NCI-H1092 treated with DMSO at 0.1 percent for 48 hours (cell line): ENCODE measurements at places on chromosomes 1 and 21.
A peak's percentile ranks its signal among the peaks of the same experiment; 100 is the strongest.

DNA sequence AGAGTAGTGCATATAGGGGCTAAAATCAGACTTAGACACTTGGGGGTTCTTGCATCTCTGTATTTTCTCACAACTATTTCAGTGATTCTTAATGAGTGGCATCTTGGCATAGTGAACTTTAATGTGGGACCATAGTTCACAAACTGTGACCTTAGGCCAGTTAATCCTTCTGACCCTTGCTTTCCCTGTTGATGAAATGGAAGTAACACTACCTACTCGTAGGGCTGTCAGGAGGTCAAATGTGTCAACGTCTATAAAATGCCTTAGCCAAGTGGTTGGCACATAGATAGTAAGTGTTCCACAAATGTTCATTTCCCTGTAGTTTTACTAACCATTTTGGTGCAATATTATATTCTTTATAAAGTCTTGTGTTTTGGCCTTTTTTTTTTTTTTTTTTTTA, 49.4 kb downstream of the DYRK1A start:
- DNase-seq, result no peak

DNA sequence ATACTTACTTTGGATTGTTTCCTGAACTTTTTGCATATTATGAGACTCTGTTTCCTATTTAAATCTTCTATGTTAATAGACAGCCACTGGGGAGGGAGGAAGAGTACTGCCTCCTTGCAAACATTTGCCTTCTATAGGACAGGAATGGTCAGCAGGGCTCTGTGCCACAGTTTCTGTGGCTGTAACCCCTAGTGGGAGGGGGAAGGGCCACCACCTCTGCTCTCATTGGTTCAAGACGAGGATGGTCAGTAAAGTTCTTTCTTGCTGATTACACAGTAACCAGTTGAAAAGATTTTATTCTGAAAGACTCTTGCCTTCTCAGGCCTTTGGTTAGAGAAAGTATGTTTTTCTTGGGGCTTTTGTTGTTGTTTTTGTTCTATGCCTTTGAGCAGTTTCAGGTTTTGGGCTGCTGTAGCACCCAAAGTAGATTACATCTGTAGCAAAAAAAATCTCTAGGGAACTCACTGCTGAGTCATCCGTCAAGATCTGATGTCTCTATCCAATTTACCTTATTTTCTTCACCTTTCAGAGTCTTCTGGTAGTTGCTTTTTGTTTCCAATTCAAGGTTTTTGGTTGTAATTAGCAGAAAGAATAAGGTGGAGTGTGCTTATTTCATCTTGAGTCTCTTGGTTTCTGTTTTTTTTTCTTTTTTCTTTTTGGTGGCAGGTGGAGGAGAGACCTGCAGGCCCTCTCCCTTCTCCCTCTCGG, 23.1 kb downstream of the SLC35A3 start:
- DNase-seq, result no peak

GRCh38 chr1:25773441-25774125, 26.4 kb upstream of the SELENON start:
- no peak for DNase-seq

GRCh38 chr1:24091971-24092482, 19.9 kb downstream of the MYOM3 start:
- no peak for DNase-seq

GRCh38 chr1:97093741-97094140, 372.2 kb downstream of the PTBP2 start:
- DNase-seq, result no peak

GRCh38 chr1:116508984-116509980, 61.5 kb downstream of the CD58 start:
- DNase-seq, result no peak

- DNase-seq, result no peak
Measured at GRCh38 chr1:32623775-32624174, 26.6 kb downstream of the ZBTB8OS start.

DNA sequence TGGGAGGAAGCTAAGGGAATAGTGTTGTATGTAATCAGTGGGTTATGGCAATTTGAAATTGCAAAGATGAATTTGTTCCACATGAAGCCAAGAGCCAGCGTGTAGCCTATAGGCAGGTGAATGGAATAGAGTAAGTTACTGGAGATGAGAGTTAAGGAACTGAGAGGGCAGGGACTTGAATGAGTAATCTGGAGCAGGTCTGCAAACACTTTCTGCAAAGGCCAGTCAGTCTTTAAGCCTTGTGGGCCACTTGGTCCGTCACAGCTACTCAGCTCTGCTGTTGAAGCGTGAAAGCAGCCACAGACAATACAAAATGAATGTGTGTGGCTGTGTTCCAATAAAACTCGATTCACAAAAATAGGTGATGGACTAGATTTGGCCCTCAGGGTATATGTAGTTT, 29.2 kb downstream of the SZT2 start:
- DNase-seq, result no peak

DNA sequence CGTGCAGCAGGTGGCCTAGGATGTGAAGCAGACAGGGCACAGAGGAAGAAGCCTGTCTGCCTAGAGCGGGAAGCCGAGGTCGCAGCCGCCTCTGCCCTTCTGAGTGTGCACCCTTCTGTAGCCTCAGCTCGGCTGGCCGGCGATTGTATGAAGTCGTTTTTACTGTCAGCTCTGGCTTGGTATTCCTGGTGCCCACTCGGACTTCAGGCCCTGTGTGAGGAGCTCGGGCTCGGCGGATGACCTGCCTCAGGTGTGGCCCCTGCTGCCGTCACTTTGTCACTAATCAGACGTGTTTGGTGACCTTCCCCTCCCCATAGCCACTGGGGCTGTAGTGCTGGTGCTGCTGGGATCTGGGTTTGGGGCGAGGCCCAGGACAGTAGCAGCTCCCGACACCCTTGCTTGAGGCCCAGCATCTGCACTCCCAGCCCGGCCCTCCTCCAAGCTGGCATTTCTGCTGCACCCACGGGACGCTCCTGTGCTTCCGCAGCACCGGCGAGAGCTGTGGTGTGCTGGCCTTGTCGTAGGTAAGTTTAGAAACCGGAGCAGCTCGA, 18.1 kb downstream of the SLX9 start:
- no peak for DNase-seq

- DNase-seq, result peak; percentile 89
Measured at GRCh38 chr1:18900303-18900841, 2.0 kb downstream of the ALDH4A1 start.

DNA sequence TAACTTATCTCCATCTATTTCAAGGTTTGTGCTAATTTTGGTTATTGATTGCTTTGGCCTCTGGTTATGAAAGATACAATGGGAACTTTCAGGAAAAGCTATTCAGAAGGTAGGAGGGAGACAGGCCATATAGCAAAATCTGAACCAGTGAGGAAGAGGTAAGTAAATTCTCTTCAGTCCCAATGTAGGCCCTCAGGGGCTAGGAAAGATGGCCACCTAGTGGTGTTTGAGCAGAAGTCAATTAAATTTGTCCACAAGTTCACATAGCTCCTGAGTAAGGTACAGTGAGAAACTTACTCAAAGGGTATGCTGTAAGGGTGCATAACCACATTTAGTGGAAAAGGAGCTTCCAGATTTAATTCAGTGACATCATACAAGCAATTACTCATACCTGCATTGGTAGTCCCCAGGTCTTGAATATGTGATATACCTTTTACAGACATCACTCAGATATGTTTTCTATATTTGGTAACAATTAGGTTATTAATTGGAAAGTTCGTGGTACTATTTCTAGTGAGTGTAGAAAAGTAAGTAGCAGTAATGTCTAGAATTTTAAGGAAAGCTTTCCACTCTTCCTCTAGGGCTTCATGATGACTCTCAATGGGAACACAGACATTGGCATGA, 21.4 kb upstream of the FMO1 start:
- DNase-seq, result peak; percentile 69

GRCh38 chr1:154353460-154353904, 28.2 kb downstream of the ATP8B2 start:
- DNase-seq, result no peak
